Pancreas (tissue), 10 donors: ENCODE measurements at places on chromosomes 13 and 19. TPM values are rescaled to one million over a fixed set of nuclear protein-coding genes. Genes with fewer than 3 reads are reported as not detected.

- no peak for DNase-seq
These were observed 34.4 kb downstream of the ITGBL1 start for GRCh38 chr13:101486708-101487437.

DNA sequence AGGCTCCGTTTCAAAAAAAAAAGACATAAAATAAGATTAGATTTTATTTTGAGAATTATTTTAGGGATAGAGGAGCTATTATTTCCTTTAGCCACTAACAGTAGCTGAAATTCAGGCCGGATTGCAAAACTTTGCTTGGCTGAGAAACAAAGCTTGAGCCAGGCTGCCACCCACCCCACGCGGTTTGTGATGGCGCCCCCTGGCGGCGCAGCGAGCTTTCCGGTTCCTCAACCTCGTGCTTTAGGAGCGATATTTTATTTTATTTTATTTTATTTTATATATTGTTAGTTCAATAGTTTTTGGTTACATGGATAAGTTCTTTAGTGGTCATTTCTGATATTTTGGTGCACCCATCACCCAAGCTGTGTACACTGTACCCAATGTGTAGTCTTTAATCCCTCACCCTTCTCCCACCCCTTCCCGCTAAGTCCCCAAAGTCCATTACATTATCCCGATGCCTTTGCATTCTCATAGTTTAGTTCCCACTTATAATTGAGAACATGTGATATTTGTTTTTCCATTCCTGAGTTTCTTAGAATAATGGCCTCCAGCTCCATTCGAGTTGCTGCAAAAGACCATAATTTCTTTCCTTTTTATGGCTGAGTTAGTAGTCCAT is 19.8 kb upstream of the CEACAM4 start:
- DNase-seq = no peak

GRCh38 chr19:29758863-29759262 is 43.8 kb upstream of the C19orf12 start:
- no peak for DNase-seq

ZNF439 gene
- polyA plus RNA-seq = 7.4 TPM

ZNF540 gene
- 5.5 TPM for polyA plus RNA-seq
